Nucleus accumbens (tissue), 56 donors: ENCODE measurements at places on chromosomes 7 and 10.

DNA sequence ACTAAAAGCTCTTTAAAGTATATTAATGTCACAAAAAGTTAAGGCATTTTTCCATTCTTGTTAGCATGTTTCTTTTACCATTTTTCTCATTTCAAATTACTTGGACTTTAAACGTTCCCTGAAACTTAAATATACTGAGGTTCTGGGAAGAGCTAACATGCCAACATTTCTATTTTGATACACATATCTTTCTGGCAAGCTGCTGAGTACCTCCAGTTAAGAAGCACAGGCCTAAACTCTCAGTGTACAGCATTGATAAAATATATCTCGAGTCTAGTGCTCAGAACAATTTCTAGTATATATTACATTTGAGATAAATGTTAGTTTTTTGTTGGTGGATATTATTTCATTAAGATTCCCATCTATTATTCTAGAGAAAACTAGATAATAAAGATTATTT, 612.9 kb upstream of the KCND2 start:
- DNase-seq: no peak

DNA sequence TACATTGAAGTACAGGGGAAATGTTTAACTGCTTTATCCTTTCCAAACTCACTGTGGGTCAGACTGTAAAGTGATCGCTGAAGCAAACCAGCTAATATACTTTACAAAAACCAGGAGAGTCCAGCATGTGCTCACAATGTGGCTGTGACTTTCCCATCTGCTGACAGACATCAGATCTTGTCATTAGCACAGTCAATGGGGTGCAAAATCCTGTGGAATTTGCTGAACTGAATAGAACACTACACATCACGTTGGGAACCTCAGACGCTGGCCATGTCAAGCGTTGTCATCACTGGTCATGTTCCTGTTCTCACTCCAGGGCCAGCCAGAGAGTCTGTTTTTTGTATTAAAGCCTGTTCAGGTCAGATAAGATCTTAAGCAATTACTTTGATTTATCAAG, 83.4 kb downstream of the AGMO start:
- DNase-seq: no peak

DNA sequence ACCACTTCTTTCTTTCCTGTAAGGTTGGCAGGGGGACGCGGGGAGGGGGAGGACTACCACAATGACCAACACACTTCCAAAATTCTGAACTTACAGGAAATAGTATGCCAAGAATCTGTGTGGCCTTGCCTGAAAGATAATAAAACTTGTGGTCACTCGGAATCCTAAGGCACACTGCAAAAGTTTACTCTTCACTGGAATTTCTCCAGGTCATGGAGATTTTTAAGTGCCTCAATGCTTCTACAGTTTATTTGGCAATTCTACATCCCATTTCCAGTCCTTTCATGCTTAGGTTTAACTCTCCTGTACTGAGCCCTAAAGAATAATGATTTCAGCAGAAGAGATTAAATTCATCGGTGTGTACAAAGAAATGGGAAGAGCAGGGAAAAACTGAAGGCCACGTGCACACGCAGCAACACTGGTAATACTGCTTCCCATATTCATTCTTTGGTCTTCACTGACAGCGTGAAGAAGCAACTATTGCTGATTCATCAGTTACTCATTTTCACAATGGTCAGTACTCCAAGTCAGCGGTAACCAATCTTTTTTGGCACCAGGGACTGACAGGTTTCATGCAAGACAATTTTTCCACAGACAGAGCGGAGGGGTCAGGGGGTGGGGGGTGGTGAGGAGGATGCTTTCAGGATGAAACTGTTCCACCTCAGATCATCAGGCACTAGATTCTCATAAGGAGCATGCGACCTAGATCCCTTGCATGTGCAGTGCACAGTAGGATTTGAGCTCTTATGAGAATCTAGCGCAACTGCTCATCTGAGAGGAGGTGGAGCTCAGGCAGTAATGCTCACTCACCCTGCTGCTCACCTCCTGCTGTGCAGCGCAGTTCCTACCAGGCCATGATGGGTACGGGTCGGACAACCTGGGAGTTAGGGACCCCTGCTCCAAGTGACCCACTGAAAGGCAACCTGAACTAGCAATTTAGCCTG, 9.8 kb downstream of the LARP4B start:
- DNase-seq: no peak

GRCh38 chr7:30845426-30846135, 66.1 kb upstream of the AQP1 start:
- DNase-seq: no peak
